ENCODE measurements at places on chromosomes 4 and X. TPM values are rescaled to one million over a fixed set of nuclear protein-coding genes. Genes with fewer than 3 reads are reported as not detected.

Gene XG
- total RNA-seq = 0.93 TPM

DNA sequence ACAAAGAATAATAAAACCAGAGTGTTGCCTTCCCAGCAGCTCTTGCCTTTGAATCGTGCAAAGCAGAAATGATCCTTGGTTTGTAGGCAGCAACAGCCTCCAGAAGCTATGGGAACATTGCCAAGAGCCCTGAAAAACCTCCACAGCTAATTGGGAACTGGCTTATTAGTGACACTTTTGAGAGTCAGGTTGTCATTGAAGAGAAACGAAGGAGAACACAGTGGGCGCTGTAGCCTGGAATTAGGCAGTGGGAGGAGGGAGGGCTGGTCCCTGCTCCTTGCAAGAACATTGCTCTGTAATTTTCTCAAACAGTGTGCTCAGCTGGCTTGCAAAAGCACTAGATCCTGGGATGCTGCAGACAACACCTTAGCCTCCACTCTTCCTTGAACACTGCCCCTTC is 331.5 kb upstream of the EMCN start:
- no peak for DNase-seq

- no peak for DNase-seq
Observed at GRCh38 chr4:14700544-14700943, 301.7 kb upstream of the CPEB2 start.

DNA sequence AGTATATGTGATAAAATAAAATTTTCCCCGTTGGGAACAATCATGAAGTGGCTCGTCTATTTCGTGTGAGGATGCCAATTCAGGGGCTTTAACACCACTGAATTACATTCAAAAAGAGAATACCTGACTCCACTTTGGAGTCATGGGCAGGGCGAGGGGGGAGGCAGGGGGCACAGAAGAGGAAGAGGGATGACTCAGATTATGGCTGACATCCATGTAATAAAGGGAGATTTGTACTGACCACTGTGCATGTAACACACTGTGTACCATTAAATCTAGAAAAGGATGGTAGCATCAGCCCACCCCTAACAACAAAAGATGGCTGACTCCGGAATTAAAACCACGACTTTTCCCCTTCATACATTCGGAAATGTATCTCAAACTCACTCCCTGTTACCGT is 1.3 kb downstream of the SLC9A7 start:
- DNase-seq = no peak

Data from liver (tissue), 10 donors.